Regular cardiac myocyte (primary cell): ENCODE measurements at places on chromosomes 16 and 17. TPM values are rescaled to one million over a fixed set of nuclear protein-coding genes. Genes with fewer than 3 reads are reported as not detected.

The SLC12A3 gene
- not detected in 2 replicates for total RNA-seq

The TTLL6 gene
- total RNA-seq = under 0.01 TPM in 1 of 2 replicates, not detected in the other

The TMEM132E gene
- total RNA-seq = under 0.01 TPM in 1 of 2 replicates, not detected in the other

The SLC43A2 gene
- total RNA-seq = 5.9 and 7.9 TPM in 2 replicates

The KCNJ2 gene
- total RNA-seq = 3.9 and 7.3 TPM in 2 replicates
